GM23338 (cell line): ENCODE measurements at places on chromosomes 3 and 15.

- no peak for DNase-seq
- H3K27me3 ChIP-seq, result no peaks in the 10 kb centered on the region
- peaks cover 23% of the 10 kb centered on the region for H3K4me1 ChIP-seq
- no peak overlapping the region for H3K27ac ChIP-seq
- H3K36me3 ChIP-seq, result no peaks in the 10 kb centered on the region
- H3K4me3 ChIP-seq, result no peak overlapping the region
Measured at GRCh38 chr3:149472030-149472797, 2.3 kb upstream of the TM4SF4 start.

- H3K4me1 ChIP-seq, result no peaks in the 10 kb centered on the region
- H3K27me3 ChIP-seq, result no peaks in the 10 kb centered on the region
- no peak overlapping the region for H3K27ac ChIP-seq
- H3K36me3 ChIP-seq, result no peaks in the 10 kb centered on the region
- DNase-seq, result no peak
Measured at GRCh38 chr15:37824717-37825382, 109.6 kb upstream of the TMCO5A start.

GRCh38 chr3:23183731-23184130 is 19.4 kb upstream of the UBE2E2 start:
- peaks cover 3% of the 10 kb centered on the region; the same call in 1 of the 2 replicates for H3K4me1 ChIP-seq
- H3K27ac ChIP-seq, result no peak overlapping the region
- no peak overlapping the region for H3K4me3 ChIP-seq

- no peak overlapping the region for H3K4me3 ChIP-seq
- H3K4me1 ChIP-seq, result peaks cover 69% of the 10 kb centered on the region
- H3K36me3 ChIP-seq, result no peaks in the 10 kb centered on the region
- H3K27ac ChIP-seq, result no peak overlapping the region
- peak; percentile 10 for DNase-seq
Measured at GRCh38 chr3:193942516-193943055, 193.4 kb upstream of the HES1 start.

DNA sequence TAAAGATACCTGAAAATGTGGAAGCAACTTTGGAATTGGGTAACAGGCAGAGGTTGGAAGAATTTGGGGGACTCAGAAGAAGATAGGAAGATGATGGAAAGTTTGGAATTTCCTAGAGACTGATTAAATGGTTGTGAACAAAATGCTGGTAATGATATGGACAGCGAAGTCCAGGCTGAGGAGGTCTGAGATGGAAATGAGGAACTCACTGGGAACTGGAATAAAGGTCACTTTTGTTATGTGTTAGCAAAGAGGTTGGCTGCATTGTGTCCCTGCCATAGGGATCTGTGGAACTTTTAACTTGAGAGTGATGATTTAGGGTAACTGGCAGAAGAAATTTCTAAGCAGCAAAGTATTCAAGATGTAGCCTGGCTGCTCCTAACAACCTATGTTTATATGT is 13.0 kb downstream of the MITF start:
- no peaks in the 10 kb centered on the region for H3K27me3 ChIP-seq
- H3K27ac ChIP-seq, result no peak overlapping the region
- no peak overlapping the region for H3K4me3 ChIP-seq

DNA sequence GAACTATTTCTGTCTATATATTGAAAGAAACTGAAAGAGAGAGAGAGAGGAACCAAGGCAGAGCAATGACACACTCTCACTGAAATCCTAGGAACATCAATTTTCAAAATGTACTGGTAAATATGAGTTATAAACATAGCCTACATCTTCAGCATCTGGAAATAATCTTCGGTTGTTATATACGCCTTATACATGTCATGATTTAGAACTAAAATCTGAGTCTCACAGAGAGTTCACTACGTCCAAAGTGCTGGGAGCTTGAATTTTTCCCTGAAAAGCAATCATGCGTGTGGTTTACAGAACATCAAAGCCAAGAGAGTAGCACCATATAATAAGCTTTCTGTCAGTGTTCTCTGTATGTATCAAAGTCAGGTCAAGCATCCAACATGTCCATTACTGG is 420.0 kb upstream of the CBLB start:
- H3K27me3 ChIP-seq, result no peaks in the 10 kb centered on the region
- H3K4me3 ChIP-seq, result no peak overlapping the region
- no peak overlapping the region for H3K27ac ChIP-seq
- no peaks in the 10 kb centered on the region for H3K36me3 ChIP-seq

GRCh38 chr15:39414201-39414600 is 166.7 kb upstream of the THBS1 start:
- no peaks in the 10 kb centered on the region for H3K36me3 ChIP-seq
- H3K4me1 ChIP-seq, result no peaks in the 10 kb centered on the region
- no peak for DNase-seq

DNA sequence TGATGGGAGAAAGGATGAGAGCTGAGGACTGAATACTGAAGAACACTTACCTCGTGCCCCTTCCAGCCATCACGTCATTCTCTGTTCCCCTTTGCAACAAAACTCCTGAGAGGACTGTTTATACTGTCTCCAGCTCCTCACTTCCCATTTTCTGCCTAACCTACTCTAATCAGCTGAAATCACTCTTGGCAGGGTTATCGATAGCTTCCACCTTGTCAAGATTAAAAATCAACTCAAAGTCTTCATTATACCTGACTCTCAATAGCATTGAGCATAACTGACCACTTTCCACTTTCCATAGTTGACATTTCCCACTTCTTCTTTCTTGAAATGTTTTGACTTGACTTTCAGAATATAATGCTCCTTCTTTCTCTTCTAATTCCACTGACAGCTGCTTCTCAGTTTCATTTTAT is 4.3 kb downstream of the BTBD1 start:
- peaks cover 48% of the 10 kb centered on the region for H3K4me1 ChIP-seq
- H3K27ac ChIP-seq, result peak overlapping the region; percentile 12; the same call in 1 of the 2 replicates
- H3K36me3 ChIP-seq, result no peaks in the 10 kb centered on the region
- no peak for DNase-seq

DNA sequence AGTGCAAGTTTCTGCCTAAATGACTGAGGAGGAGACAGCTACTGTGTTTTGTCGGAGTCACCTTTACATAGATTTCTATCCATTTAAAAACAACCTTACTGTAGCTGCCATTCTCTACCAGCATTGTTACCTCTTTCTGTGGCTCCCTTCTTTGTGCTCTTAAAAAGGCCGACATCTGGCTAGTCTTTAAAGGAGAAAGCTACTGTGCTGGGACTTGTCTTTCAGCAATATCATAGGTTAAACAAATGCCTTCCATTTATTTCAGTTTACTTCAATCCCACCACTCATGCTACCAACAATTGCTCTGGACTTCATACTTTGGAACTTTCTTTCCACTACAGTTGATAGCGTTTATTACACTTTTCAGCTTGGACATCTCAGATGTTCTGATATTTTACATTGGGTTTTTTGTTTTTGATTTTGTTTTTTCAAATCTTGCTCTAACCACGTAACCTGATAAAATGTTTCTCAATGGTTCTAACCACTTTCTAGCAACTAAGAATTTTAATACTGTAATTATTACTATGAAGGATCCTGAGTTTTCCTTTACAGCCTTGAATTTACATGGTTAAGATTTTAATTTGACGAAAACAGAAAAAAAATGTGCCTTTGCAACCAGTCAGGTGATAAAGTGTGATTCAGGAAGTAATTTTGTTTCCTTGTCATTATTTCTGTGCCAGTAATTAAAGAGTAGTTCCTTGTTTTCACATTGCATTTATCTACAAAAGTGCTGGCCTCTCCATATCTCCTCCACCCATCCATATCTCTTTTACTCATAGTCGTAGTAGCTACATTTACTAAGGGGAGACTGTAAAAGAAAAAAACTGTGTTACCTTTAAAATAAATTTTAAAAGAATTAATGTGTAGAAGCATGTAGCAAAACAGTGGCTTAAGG is 1.3 kb upstream of the CBLB start:
- DNase-seq, result no peak
- H3K4me3 ChIP-seq, result peak overlapping the region; percentile 80
- H3K27ac ChIP-seq, result peak overlapping the region; percentile 17; the same call in 1 of the 2 replicates
- H3K36me3 ChIP-seq, result no peaks in the 10 kb centered on the region
- H3K4me1 ChIP-seq, result peaks cover 20% of the 10 kb centered on the region
- no peaks in the 10 kb centered on the region for H3K27me3 ChIP-seq

GRCh38 chr3:197603317-197603933 is 47.7 kb upstream of the BDH1 start:
- no peak overlapping the region for H3K4me3 ChIP-seq
- peaks cover 4% of the 10 kb centered on the region for H3K4me1 ChIP-seq
- H3K27ac ChIP-seq, result no peak overlapping the region
- no peak for DNase-seq

DNA sequence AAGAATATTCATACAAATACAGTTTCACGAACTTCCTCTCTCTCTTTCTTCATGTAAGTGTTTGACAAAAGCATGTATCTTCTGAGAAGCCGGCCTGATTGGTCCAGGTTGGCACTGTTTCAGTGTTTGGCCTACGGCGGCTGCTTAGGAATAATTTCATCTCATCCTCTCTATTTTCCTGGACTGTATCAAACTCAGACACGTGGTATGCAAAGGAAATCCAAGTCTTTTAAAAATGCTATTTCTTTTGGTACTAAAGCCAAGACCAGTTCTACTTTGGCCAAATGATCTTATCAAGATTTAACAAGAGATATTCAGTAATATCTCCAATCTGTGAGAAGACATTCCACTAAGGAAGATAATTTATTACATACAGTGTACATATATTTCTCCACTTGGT is 152.8 kb downstream of the TIGIT start:
- DNase-seq, result no peak
- H3K36me3 ChIP-seq, result no peaks in the 10 kb centered on the region
- H3K4me3 ChIP-seq, result no peak overlapping the region

DNA sequence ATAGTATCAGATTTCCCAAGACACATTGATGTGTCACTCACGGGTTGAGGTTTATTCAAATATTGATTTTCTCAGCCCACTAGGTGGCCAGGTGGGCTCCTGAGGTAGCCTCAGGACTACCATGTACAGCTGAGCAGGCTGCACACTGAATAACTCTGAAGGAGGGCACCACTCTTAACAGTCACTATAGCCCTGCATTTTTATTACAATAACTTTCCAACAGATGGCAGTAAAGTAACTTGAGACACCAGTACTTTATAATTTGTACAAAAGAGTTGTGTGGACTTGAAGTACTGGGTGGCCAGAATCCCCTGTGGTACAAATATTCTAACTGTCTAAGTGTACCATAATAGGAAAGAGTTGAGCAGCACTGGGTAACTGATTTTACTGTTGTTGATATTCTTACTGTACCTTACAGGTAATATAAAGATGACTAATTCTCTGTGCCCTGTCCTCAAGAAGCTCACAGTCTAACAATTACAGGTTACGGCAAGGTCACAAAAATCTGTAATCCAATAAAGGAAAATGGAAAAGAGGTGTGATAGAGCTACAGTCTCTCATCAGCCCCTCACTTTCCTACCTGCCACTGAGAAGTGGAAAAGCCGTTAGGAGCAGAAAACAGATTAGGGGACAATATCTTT is 76.0 kb downstream of the ETFA start:
- peak; percentile 67 for DNase-seq
- H3K36me3 ChIP-seq, result no peaks in the 10 kb centered on the region
- H3K4me1 ChIP-seq, result peaks cover 11% of the 10 kb centered on the region
- no peak overlapping the region for H3K4me3 ChIP-seq
- H3K27ac ChIP-seq, result no peak overlapping the region

DNA sequence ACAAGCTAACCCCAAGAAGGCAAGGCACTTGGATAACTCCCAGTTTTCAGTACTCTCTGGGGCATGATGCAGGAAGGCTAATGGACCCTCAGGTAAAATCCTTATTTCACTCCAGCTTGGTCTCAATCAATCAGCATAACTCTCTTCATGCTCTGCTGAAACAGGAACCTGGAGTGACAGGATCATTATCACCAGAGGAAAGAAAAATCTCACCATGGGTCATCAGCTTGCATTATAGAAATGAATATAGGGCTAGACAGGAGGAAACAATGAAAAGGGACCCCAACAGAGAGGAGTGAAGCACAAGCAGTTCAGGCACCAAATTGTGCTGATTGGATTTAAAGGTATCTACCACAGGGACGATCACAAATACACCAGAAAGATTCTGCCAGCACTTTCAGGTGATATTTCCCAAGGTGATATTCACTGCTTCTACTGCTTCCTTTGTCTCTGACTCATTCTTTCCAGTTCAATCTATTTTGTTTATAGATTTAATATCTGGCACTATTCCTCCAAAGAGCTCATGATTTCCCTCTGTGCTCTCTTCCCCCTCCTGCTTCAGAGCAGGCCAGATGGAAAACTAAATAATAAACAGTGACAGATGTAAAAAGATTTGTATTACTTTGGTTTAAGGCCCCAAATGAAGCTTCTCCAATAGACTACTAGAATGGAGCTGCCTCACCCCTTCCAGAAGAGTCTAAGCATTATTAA is 22.9 kb upstream of the THUMPD3 start:
- DNase-seq, result no peak
- no peak overlapping the region for H3K27ac ChIP-seq
- H3K36me3 ChIP-seq, result no peaks in the 10 kb centered on the region
- H3K27me3 ChIP-seq, result no peaks in the 10 kb centered on the region

DNA sequence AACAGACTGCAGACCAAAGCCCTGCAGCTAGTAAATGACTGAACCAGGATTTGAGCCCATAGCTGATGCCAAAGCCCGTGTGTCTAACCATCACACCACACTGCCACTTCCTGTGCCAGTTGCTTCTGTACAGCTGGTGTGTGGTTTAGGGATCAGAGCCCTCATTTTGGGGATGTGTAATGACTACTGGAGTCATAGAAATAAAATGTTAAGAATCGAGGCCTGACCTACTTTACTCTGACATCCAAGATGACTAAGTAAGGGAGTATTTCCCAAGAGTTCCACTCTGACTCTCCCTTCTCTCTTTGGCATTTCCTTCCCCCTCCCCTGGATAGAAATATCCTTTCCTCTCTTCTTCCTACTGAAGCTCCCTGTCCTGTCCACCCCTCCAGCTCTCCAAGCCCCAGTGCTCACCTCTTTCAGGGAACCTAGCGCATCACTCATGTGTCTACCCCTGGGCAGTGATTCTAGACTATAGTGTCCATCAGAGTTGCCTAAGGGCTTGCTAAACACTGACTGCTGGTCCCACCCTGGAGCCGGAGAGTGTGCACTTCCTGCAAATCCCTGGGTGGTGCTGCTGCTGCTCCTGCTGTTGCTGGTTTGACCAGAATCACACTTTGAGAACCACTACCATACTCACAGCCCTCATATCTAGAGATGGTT is 53.8 kb downstream of the MGLL start:
- no peak overlapping the region for H3K4me3 ChIP-seq
- no peaks in the 10 kb centered on the region for H3K4me1 ChIP-seq
- no peaks in the 10 kb centered on the region for H3K27me3 ChIP-seq
- H3K36me3 ChIP-seq, result no peaks in the 10 kb centered on the region

DNA sequence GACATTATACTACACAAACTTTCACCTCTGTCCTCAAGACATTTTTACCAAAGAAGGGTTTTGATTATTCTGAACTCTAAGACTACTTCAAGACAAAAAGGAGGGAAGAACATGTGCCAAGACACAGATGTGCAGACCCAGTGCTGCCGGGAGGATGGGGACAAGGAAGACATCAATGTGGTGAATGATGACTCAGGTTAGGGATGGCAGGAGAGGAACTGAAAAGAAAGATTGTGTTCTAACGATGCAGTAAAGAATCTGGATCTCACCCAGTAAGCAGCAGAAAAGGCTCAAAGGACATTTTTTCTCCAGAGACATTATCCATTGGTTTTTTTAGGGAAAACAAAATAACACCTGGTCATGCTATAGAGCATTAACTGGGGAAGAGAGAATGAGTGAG is 449.9 kb upstream of the NR2F2 start:
- DNase-seq, result no peak
- H3K4me1 ChIP-seq, result peaks cover 11% of the 10 kb centered on the region
- H3K36me3 ChIP-seq, result no peaks in the 10 kb centered on the region
- H3K27me3 ChIP-seq, result no peaks in the 10 kb centered on the region

- H3K27ac ChIP-seq, result no peak overlapping the region
- peaks cover 9% of the 10 kb centered on the region; the same call in 1 of the 2 replicates for H3K4me1 ChIP-seq
- H3K4me3 ChIP-seq, result no peak overlapping the region
- DNase-seq, result peak; percentile 44
- no peaks in the 10 kb centered on the region for H3K36me3 ChIP-seq
Measured at GRCh38 chr3:13598926-13599886, 50.3 kb downstream of the FBLN2 start.
